ENCODE measurements at places on chromosomes 3 and 15. TPM values are rescaled to one million over a fixed set of nuclear protein-coding genes. Genes with fewer than 3 reads are reported as not detected.
A peak's percentile ranks its signal among the peaks of the same experiment; 100 is the strongest.

Gene GOLGA8A
- total RNA-seq: 21.8 TPM

Gene APBA2
- total RNA-seq: 51.4 TPM

GRCh38 chr3:174215456-174215855, 643.7 kb upstream of the NAALADL2 start:
- DNase-seq: no peak

DNA sequence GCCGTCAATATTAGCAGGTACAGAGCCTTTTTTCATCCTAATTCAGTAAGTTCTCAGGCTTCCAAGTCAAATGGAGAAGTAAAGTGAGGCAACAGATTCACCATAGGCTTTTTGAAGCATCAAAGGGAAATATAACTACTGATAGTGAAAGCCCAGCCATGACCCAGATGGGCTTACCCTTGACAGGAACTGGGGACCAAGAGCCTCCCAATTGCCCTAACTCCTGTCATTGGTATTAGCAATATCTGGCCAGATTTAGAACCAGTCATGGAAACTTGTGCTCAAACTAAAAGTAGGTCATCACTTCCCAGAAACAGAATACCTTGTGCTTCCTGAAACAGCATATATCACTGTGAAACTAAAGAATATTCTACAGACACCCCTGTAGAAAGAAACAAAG, 33.0 kb downstream of the NME9 start:
- no peak for DNase-seq

GRCh38 chr15:66508293-66508883, 3.3 kb downstream of the ZWILCH start:
- no peak for DNase-seq

GRCh38 chr3:35679409-35680080, 40.2 kb downstream of the ARPP21 start:
- DNase-seq: no peak

Gene ALDH1A2
- 29.7 TPM for total RNA-seq

GRCh38 chr3:11001658-11002021, 9.1 kb downstream of the SLC6A1 start:
- DNase-seq: no peak

GRCh38 chr15:95604634-95605036, 725.9 kb upstream of the NR2F2 start:
- no peak for DNase-seq

Gene RTP4
- 1.5 TPM for total RNA-seq

DNA sequence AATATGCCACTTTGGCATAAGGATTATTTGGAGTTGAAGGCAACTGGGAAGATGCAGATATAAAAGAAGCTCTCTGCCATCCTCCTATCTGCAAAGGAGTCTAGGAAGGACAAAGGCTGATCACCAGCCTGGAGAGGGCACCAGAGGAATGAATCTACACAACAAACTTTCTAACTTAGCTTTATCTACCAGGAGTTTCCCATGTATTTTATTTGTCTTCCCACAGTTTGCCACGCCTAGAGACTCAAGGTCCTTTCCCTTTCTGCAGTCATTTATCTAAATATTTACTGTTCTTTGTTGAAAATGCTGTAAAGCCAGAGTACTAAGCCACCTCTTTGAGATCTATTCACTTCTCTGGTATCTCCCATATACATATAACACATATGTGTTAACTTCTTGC, 32.2 kb downstream of the GPR176 start:
- peak; percentile 19 for DNase-seq

GRCh38 chr3:58043933-58044332, 35.7 kb downstream of the FLNB start:
- no peak for DNase-seq

Gene P2RY12
- not detected for total RNA-seq

DNA sequence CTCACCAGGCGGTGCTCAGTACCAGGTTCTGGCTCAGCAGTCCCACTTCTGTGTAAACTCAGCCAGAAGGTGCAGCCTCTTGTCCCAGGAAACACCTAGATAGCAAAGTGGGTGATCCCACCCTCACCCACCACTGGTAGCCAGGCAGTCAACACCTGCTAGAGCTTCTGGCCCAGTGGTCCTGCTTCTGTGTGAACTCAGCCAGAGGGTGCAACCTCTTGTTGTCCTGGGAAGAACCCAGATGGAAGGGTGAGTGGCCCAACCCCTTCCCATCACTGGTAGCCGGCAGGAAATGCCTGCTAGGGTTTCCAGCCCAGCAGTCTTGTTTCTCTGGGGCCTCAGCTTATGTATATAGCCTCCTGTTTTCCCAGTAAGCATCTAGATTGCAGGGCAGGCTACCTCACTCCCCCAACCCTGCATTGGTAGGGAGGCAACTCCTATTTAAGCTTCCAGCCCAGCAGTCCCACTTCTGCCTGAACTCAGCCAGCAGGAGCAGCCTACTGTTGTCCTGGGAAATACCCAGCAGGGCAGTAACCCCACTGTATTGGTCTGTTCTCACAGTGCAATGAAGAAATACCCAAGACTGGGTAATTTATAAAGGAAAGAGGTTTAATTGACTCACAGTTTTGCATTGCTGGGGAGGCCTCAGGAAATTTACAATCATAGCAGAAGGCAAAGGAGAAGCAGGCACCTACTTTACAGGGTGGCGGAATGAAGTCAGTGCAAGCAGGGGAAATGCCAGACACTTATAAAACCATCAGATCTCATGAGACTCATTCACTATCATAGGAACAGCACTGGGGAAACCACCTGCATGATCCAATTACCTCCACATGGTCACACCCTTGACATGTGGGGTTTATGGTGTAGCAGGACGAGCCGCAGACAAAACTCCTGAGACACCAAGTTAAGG, 110.6 kb downstream of the DTWD1 start:
- no peak for DNase-seq

GRCh38 chr3:11435440-11436165, 163.4 kb downstream of the ATG7 start:
- no peak for DNase-seq

Data from kidney epithelial cell (primary cell).